Occipital lobe (tissue), 3 donors: ENCODE measurements at places on chromosomes 1 and 21. TPM values are rescaled to one million over a fixed set of nuclear protein-coding genes. Genes with fewer than 3 reads are reported as not detected.

The AGT gene
- 9.8 TPM for total RNA-seq

The FMN2 gene
- 61.1 TPM for total RNA-seq

The ANKRD34A gene
- 2.2 TPM for total RNA-seq

The DNM3 gene
- 115 TPM for total RNA-seq

The MGST3 gene
- total RNA-seq = 200 TPM

The SPRR2B gene
- total RNA-seq = not detected

The FCAMR gene
- not detected for total RNA-seq

The VSIG8 gene
- not detected for total RNA-seq

The CZIB gene
- total RNA-seq = 48.4 TPM

The GBP4 gene
- 2.2 TPM for total RNA-seq

The MNDA gene
- total RNA-seq = 4.2 TPM

The PLA2G2F gene
- total RNA-seq = not detected

The NR1I3 gene
- total RNA-seq = 0.47 TPM

The FMOD gene
- 1.1 TPM for total RNA-seq

The CLCA4 gene
- total RNA-seq = not detected

The TSPEAR gene
- not detected for total RNA-seq

The DHRS3 gene
- 11.5 TPM for total RNA-seq

The OPTC gene
- total RNA-seq = not detected

The GCSAML gene
- under 0.01 TPM for total RNA-seq

The AMY2B gene
- total RNA-seq = 201 TPM

The CAPN2 gene
- 41.5 TPM for total RNA-seq

The NTNG1 gene
- total RNA-seq = 18.6 TPM

The SLC9C2 gene
- total RNA-seq = 8.3 TPM

The LCE1A gene
- total RNA-seq = not detected

The KLHDC7A gene
- 0.16 TPM for total RNA-seq

The SIK1 gene
- 0.47 TPM for total RNA-seq

The SLC2A5 gene
- total RNA-seq = 2.5 TPM

The LRRC53 gene
- total RNA-seq = not detected

The KCNT2 gene
- 50.1 TPM for total RNA-seq

The TCHHL1 gene
- total RNA-seq = not detected

The G0S2 gene
- 2.3 TPM for total RNA-seq

The RAB13 gene
- total RNA-seq = 7.0 TPM

The FCRL1 gene
- 0.16 TPM for total RNA-seq

The IGSF5 gene
- total RNA-seq = 0.78 TPM

The DIRAS3 gene
- 0.94 TPM for total RNA-seq

The FBXO2 gene
- total RNA-seq = 2.7 TPM

The ANGPTL7 gene
- total RNA-seq = not detected

The C8A gene
- not detected for total RNA-seq

The HCN3 gene
- total RNA-seq = 15.6 TPM

The TTC39A gene
- total RNA-seq = 0.78 TPM

The LCK gene
- total RNA-seq = not detected

The TNFAIP8L2 gene
- 0.78 TPM for total RNA-seq

The NCAM2 gene
- 82.8 TPM for total RNA-seq

The ADAM30 gene
- total RNA-seq = not detected

The ACKR1 gene
- total RNA-seq = 0.62 TPM

The ELF3 gene
- 0.31 TPM for total RNA-seq

The YRDC gene
- total RNA-seq = 14.3 TPM

The TMIGD3 gene
- 2.0 TPM for total RNA-seq

The PLA2G5 gene
- total RNA-seq = 0.16 TPM

The ANKRD45 gene
- total RNA-seq = 26.2 TPM
